Immature natural killer cell (primary cell): ENCODE measurements at places on chromosomes 2 and 18.
A peak's percentile ranks its signal among the peaks of the same experiment; 100 is the strongest.

DNA sequence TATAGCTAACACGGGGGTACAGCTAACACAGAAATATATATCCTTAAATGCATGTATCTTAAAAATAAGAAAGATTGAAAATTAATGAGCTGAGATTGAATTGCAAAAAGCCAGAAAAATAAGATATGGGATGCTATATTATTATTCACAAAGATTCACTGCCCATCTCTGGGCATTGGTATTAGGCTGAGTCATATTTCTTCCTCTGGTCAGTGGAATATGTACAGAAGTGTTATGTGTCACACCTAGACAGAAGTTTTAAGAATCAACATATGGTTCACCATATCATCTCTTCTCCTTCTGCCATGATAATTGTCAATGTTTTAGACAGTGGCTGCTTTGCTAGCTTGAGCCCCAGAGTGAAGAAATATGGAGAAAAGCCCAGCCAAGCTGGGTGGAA, 14.0 kb upstream of the MCFD2 start:
- peaks cover 4% of the 10 kb centered on the region for H3K4me1 ChIP-seq
- DNase-seq, result no peak
- peaks cover 9% of the 10 kb centered on the region for H3K36me3 ChIP-seq
- no peak overlapping the region for H3K27ac ChIP-seq

DNA sequence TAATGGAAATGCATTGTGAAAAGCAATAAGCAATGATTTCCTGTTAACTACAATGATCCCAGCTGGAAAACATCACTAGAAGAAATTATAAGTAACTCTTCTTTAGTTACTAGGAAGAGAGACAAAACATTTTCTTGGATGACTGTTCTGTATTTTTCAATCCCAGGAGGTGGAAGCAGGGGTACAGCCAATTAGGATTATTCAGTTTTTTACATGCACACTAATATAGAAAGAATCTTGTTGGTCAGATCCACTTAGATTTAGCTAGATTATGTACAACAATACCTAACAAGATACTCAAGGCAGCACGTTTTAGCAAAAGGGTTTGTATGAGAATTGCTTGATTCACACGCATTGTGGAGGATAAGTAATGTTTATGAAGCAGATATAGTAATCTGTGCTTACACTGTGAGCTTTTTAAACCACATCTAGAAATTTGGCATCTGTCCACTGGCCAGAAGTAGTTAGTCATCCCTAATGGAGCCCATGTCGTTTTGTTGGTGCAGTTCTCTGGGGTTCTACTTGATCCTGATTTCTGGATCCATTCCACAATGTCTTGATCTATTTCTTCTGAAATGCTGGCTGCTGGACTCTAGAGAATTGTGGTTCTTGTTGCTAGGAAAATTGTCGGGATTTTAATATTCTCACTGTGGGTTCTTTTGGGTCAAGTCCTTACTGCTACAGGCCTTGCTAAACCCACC, 199.7 kb downstream of the ADCYAP1 start:
- DNase-seq, result no peak
- no peak overlapping the region for H3K27ac ChIP-seq
- H3K36me3 ChIP-seq, result no peaks in the 10 kb centered on the region

DNA sequence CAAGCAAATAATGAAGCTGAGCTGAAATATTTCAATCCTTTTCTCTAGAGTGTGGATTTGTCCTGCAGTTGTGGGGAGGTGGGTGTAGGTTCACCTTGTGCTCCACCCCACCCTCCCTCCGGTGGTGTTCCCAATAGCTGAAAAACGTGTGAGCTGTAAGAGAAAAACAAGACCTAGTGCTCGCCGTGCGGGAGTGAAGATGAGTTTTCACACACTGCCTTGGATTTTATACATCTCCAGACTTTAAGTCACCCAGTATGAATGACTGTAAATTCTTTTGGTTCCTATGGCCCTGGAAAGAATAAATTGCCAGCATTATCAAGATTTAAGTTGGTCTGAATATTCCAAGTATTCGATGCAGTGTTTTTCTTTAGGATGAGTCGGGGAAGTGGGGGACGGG, 1.9 kb upstream of the SOX11 start:
- no peak for DNase-seq
- H3K27ac ChIP-seq, result no peak overlapping the region
- peaks cover 2% of the 10 kb centered on the region for H3K4me1 ChIP-seq
- H3K27me3 ChIP-seq, result peaks cover 19% of the 10 kb centered on the region

GRCh38 chr2:9483107-9483506, 8.8 kb downstream of the IAH1 start:
- H3K27me3 ChIP-seq, result peaks cover 2% of the 10 kb centered on the region
- H3K27ac ChIP-seq, result no peak overlapping the region
- no peak for DNase-seq
- no peak overlapping the region for H3K4me3 ChIP-seq
- H3K4me1 ChIP-seq, result peaks cover 11% of the 10 kb centered on the region

DNA sequence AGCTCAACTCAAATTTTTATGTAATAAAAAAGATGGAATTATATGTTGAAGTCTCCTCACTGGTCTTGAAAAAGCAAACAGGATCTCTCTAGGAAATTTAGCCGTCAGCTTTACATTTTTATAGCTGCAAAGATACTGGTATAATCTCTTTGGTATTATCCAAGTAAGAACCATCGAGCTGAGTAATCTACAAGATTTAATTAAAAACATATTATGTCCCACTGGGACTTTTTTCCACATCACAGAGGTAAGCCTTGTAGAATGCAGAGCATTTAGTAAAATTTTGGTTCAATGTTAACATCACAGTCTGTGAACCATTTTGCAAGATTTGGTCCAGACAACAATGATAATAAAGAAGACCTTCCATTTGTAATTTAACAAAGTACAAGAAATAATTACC, 162.6 kb upstream of the SLC39A10 start:
- DNase-seq, result no peak
- no peak overlapping the region for H3K27ac ChIP-seq
- H3K36me3 ChIP-seq, result no peaks in the 10 kb centered on the region
- peaks cover 1% of the 10 kb centered on the region for H3K27me3 ChIP-seq
- no peak overlapping the region for H3K4me3 ChIP-seq
- H3K4me1 ChIP-seq, result peaks cover 5% of the 10 kb centered on the region

- DNase-seq, result no peak
- no peak overlapping the region for H3K27ac ChIP-seq
- H3K27me3 ChIP-seq, result peaks cover 4% of the 10 kb centered on the region
- no peak overlapping the region for H3K4me3 ChIP-seq
- no peaks in the 10 kb centered on the region for H3K4me1 ChIP-seq
- no peaks in the 10 kb centered on the region for H3K36me3 ChIP-seq
Measured at GRCh38 chr18:61606068-61606660, 272.9 kb downstream of the CDH20 start.

DNA sequence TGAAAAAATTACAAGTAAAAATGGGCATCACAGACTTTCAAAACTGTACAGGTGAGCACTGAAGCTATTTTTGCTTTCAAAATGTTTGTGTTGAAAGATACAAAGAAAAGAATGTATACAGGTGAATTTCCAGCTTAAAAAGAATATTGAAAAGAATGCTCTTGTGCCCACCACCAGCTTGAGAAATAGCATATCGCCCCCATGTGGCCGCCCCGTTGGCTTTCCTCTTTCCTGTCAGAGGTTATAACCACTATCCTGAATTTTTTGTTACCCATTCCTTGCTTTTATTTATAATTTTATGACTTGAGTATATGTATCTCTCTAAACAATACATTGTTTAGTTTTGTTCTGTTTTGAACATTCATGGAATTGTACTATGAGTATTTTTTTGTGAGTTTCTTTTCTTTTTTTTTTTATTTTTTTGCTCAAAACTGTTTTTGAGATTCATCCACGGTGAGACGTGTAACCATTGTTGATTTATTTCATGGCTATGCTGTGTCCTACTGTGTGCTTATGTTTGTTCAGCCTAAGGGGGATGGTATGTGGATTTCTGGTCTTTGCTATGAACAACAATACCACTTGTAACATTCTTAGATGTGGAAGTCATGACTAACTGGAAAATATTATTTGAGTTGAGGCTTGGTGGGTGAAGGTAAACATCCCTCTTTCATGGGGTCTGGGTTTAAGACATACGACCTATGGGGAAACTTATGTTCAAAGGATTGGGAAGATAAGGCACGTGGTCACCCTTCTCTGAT, 11.6 kb downstream of the TRPM8 start:
- H3K27me3 ChIP-seq, result peaks cover 35% of the 10 kb centered on the region
- H3K27ac ChIP-seq, result no peak overlapping the region
- H3K4me1 ChIP-seq, result peaks cover 13% of the 10 kb centered on the region
- no peak for DNase-seq

DNA sequence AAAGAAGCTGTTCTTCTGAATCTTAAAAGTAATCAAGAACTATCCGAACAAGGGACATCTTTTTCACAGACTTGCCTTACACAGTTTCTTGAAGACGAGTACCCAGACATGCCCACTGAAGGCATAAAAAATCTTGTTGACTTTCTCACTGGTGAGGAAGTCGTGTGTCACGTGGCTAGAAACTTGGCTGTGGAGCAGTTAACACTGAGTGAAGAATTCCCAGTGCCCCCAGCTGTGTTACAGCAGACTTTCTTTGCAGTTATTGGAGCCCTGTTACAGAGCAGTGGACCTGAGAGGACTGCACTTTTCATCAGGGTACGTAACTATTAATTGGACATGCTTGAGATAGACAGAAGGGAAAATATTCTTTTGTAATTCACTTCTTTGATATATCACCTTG, 2.4 kb downstream of the MRPL44 start:
- H3K27me3 ChIP-seq, result peaks cover 18% of the 10 kb centered on the region
- H3K36me3 ChIP-seq, result peaks cover 12% of the 10 kb centered on the region
- peak overlapping the region; percentile 20 for H3K27ac ChIP-seq
- DNase-seq, result no peak
- peaks cover 63% of the 10 kb centered on the region for H3K4me1 ChIP-seq
- peak overlapping the region; percentile 35 for H3K4me3 ChIP-seq

DNA sequence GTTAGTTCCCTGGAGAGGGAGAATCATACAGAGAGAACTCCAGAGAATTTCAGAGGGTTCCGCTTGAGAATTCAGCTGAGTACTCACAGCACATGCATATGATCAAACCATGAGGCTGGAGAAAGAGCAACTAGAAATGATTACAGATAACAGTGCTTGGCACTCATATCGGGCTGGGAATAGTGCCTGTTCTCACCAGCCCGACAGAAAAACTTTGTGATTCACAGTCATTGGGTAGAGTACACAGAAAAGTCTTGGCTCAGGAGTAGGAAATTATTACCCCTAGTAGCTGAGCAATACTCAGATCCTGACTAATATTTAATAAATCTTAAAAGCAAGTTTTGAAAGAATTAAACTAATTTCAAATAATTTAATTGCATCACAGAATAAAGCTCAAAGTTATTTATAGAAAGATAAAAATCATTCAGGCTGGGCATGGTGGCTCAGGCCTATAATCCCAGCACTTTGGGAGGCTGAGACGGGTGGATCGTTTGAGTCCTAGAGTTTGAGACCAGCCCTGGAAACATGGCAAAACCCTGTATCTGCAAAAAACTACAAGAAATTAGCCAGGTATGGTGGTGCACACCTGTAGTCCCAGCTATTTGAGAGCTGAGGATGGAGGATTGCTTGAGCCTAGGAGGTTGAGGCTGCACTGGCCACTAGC, 6.8 kb downstream of the WDPCP start:
- H3K36me3 ChIP-seq, result no peaks in the 10 kb centered on the region
- H3K27ac ChIP-seq, result no peak overlapping the region
- no peaks in the 10 kb centered on the region for H3K4me1 ChIP-seq
- H3K27me3 ChIP-seq, result no peaks in the 10 kb centered on the region

GRCh38 chr2:197306024-197306695, 4.4 kb downstream of the ANKRD44 start:
- DNase-seq, result no peak
- peaks cover 18% of the 10 kb centered on the region for H3K27me3 ChIP-seq
- H3K4me3 ChIP-seq, result peak overlapping the region; percentile 91
- peak overlapping the region; percentile 98 for H3K27ac ChIP-seq
- peaks cover 86% of the 10 kb centered on the region for H3K4me1 ChIP-seq
- H3K36me3 ChIP-seq, result peaks cover 12% of the 10 kb centered on the region

GRCh38 chr2:174035981-174036742, 71.0 kb upstream of the SP3 start:
- H3K4me1 ChIP-seq, result peaks cover 9% of the 10 kb centered on the region
- no peak overlapping the region for H3K4me3 ChIP-seq
- no peaks in the 10 kb centered on the region for H3K36me3 ChIP-seq
- H3K27me3 ChIP-seq, result peaks cover 5% of the 10 kb centered on the region
- H3K27ac ChIP-seq, result no peak overlapping the region
- DNase-seq, result no peak

DNA sequence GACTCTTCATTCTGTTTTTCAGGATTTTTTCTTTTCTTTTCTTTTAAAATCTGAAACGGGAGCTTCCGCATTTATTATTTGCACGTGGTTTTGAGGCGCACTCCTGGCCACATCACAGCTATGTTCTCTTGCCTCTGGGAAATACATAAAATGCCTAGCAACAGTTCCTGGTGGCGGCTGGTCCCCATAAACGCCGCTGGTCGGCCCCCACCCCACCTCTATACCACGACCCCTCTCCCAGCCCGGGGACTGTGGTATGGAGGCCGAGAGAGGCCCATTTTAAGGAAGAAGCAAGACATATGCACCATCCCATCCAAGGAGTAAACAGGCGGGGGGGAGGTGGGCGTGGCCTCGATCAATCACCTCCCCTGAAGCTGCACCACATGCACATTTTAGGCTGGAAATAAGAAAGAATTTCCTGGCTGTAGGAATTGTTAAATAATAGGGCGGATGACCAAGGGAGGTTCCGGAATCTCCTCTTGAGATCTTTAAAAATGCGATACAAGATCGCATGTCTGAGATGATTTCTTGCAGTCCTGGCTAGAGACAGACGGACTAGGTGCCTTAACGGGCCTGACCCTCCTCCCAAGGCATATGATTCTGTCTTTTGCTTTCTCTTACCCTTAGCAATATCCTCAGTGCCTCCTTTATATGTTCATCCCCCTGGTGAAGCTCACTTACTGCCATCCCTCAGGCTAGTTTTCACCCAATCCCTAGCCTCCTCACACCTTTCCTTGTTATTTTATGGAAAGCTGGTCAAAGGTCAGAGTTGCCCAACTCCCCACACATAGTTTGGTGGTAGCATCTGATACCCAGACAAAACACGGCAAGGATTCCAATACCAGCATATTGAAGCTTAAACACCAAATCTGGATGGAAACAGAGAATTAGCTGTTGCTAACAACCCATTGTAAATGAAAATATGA, 82.4 kb downstream of the BCL2 start:
- H3K27me3 ChIP-seq, result no peaks in the 10 kb centered on the region
- H3K4me1 ChIP-seq, result peaks cover 24% of the 10 kb centered on the region
- no peak for DNase-seq
- H3K27ac ChIP-seq, result peak overlapping the region; percentile 63

- peak overlapping the region; percentile 96 for H3K27ac ChIP-seq
- DNase-seq, result no peak
- peak overlapping the region; percentile 90 for H3K4me3 ChIP-seq
- H3K27me3 ChIP-seq, result peaks cover 11% of the 10 kb centered on the region
Measured at GRCh38 chr2:190410166-190410565, 2.0 kb downstream of the MFSD6 start.

DNA sequence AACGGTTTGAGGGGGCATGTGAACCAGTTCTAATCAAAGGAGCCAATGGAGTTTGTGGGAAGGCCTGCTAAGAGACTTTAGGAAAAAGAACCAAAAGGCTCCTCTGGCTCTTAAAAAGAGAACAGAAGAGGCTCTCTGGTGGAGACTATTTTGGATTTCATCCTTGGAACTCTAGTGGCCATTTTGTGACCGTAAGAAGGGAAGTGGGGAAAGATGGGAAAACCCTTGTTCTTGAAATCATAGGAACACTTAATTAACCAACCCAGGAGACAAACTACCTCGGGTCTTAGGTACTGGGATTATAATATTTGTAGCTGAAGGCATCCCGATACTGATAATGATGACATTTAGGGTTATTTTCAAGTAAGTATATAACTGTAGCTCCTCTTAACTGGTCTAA, 125.3 kb upstream of the SP3 start:
- H3K27ac ChIP-seq, result no peak overlapping the region
- peaks cover 14% of the 10 kb centered on the region for H3K36me3 ChIP-seq
- no peak for DNase-seq
